Hematopoietic multipotent progenitor cell treated with erythropoietin and hydrocortisone succinate and interleukin-3 and kit ligand, for 15 days (in vitro differentiated cells): ENCODE measurements at places on chromosomes 11 and 22.
A peak's percentile ranks its signal among the peaks of the same experiment; 100 is the strongest.

DNA sequence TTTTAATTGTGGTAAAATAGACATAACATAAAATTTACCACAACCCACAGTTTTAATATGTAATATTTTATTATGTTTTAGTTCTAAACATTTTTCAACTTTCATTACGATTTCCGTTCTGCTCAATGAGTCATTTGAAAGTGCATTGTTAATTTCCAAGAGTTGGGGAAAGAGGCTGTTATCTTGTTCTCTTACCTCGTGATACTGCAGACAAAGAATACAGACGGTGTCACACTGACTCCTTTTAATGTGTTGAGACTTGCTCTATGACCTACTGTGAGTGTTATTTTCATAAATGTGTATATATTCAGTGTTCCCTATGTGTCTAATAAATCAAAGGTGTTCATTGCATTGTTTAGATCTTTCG, 10.8 kb upstream of the RAC2 start:
- no peak for DNase-seq

DNA sequence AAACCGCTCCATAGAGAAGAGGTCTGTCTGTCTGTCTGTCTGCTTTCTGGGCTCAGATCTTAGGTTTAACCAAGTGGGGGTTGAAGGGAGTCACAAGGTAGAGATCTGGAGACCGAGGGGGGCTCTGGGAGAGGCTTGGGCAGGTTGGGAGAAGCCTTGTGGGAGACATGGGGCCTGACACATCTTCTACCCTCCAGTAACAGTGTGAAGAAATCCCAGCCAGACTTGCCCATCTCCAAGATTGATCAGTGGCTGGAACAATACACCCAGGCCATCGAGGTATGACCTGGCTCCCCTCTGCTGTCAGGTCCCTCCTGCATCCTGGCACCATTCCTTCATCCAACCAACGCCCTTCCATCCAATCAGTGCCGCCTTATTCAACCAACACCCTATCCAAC, 7.4 kb downstream of the PRR33 start:
- no peak for DNase-seq

GRCh38 chr11:123145220-123145619, 49.8 kb downstream of the CLMP start:
- no peak for DNase-seq

- DNase-seq = no peak
Measured at GRCh38 chr11:8258784-8259183, 4.9 kb downstream of the LMO1 start.

GRCh38 chr22:36911887-36912661, 1.4 kb upstream of the CSF2RB start:
- no peak for DNase-seq

GRCh38 chr11:65571940-65572339, 398 bp upstream of the FAM89B start:
- peak; percentile 58 for DNase-seq

- no peak for DNase-seq
Measured at GRCh38 chr11:35005141-35005780, 88.8 kb downstream of the PDHX start.

DNA sequence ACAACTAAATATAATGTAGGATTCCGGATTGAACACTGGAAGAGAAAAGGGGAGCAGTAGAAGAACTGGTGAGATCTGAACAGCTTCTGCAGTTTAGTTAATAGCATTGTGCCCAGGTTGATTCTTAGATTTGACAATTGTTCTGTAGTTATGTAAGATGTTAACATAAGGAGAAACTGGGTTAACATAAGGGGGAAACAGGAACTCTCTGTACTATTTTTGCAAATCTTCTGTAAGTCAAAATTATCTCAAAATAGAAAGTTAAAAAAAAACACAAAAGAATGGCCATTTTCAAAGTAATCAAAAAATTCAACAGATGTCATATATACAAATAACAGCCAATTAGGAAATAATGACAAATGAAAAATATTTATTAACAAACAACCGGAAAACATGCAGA, 18.7 kb upstream of the LRP5 start:
- DNase-seq = no peak

DNA sequence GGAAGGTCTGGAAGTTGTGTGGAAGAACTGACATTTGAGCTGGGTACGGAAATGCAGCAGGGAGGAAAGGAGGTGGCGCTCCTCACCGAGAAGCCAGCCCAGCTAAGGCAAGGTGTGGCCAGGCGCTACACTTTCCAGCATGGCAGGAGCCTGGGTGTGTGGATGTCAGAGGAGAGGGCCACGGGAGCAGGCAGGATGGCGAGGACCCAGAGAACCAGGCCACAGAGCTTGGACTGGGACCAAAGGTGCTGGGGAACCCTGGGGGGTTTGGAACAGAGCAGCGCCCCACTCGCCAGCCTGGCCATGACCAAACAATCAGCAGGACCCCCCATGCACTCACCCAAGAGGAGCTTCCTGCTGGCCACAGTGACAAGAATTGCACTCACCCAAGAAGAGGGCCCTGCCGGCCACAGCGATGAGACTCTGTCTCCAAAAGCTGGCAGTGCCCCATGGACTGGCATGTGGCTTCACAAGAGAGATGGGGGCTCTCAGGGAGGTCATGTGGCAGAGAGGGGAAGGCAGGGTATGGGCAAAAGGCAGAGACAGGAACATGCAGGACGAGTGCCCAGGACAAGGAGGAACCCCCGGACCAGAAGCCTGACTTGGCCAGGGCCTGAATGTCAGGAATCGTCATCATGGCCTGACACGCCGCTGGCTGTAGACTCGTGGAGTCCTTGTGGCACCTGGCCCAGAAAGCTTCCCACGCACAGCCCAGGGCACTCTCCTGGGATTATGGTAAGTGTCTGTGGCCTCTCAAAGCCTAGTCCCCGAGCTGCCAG, 45.4 kb downstream of the IGF2 start:
- DNase-seq = no peak

DNA sequence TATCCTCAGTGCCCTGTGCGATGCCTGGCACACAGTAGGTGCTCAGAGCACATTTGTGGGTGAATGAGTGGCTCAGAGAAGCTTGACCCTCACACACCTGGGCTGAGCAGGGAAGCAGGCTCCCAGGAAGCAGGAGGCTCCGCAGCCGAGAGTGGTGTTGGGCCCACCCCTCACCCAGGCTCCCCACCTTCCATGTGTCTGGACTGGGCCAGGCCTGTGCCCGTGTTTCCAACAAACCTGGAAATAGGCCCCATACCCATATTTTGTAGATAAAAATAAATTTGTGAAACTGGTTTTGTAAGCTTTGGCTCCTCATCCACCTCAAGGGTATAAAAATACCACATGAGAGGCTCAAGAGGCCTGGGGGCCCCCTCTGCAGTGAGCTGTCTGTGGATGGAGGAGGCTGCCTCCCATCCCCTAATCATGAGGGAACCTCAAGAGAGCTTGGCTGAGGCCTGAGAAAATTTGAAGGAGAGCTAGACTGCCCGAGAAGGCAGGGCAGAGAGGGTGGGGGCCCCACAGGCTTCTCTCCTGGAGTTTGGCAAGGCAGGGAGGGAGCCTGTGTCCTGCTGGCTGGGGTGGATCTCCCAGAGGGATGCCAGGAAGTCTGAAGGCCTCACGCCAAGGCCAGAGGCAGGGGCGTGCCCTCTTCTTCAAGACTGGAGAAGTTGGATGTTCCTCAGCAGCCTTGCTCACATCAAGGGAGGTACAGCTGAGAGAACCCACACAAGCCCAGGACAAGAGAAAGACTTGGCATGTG, 147.0 kb upstream of the NECTIN1 start:
- no peak for DNase-seq

DNA sequence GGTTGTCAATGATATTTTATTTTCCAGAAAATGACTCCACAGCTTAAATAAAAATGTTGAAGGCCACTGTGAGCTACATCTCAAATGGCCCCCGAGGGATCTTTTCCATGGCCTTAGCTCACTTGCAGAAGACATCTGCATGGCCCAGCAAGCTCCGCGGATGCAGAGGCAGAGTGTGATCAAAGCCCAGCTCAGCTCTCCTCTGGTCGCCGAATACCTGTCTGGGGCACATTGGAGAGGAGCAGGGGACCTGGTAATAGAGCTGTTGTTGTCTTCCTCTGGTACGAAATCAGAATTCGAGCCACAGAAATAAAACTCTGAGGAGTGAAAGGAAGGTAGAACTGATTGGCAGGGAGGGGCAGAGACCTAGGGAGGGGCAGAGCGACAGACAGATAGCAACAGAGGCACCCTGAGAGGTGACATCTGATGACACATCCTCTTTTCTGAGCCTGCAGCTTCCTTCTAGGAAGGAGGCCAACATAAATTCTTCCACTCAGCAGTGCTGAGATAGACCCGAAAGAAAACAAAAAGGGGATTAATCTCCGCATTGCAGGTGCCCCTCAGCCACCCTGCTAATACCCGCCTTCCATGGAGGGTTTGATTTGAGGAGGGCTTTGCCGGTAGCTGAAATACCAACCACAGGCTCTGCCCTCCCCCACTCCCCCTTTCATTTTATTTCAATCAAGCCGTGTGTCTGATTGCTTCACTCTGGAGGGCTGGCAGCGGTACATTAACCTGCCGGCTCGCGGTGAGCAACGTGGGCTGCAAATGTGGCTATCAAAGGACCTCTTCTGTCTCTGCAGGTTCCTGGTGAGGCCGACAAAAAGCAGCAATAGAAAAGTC, 759.4 kb downstream of the OPCML start:
- no peak for DNase-seq

DNA sequence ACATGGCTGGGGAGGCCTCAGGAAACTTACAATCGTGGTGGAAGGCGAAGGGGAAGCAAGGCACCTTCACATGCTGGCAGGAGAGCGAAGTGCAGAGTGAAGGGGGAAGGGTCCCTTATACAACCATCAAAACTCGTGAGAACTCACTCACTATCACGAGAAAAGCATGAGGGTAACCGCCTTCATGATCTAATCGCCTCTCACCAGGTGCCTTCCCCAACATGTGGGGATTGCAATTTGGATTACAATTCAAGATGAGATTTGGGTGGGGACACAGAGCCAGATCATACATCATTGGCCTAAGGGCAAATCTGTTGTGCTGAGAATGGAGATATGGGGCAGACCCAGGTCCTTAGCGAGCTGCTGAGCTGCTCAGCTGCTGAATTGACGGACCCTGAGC, 13.1 kb downstream of the C1QTNF6 start:
- DNase-seq = no peak

DNA sequence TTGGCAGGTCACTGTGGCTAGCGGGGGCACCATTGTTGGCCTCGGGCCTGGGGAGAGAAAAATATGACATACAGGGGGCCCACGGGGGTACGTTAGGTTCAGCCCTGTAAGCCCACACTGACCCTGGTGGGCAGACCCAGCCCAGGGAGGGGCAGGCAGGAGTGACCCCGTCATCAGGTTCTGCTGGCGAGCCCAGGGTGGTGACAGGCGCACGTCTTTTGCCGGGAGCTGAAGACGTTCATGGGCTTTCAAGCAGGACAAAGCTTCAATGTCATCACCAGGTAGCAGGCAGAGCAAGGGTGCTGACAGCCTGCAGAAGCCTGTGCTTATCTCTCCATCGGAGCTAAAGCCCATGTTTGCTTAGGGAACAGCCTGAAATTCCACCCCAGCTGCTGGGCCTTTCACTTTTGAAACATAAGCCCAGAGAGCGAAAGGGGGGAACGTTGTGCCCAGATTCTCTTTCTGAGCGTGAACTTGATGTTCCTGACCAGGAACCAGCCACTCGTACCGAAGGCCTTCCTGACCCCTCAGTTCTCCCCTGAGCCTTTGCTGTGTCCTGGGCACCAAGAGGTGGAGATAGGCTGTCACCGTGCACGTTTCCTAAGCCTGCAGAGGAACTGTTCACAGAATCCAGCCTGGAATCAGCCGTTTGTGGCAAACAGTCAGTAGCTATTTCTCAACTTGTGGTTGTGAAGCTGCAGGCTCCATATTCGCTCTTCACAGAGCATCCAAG, 74.0 kb upstream of the ATXN10 start:
- DNase-seq = no peak

- no peak for DNase-seq
Measured at GRCh38 chr11:13920756-13921155, 41.8 kb upstream of the SPON1 start.

DNA sequence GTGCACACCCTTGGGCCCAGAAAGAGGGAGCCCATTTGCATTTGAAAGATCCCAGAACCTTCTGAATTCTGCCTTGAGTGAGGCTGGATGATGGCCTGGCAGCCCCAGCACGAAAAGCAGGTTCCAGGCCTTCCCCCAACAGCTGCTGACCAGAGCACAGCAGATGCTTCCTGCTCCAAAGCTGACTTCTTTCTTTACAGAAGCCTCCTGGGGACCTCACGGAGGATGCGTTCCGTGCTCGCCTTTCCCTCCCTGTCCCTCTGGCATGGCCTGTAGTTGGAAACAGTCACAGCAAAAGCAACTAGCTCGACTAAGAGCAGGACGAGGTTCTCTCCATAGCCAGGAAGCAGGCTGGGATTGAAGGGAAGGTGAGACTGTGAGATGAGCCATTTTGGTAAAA, 107.7 kb upstream of the B3GAT1 start:
- DNase-seq = no peak

GRCh38 chr11:130523609-130524008, 75.2 kb downstream of the ADAMTS15 start:
- no peak for DNase-seq

DNA sequence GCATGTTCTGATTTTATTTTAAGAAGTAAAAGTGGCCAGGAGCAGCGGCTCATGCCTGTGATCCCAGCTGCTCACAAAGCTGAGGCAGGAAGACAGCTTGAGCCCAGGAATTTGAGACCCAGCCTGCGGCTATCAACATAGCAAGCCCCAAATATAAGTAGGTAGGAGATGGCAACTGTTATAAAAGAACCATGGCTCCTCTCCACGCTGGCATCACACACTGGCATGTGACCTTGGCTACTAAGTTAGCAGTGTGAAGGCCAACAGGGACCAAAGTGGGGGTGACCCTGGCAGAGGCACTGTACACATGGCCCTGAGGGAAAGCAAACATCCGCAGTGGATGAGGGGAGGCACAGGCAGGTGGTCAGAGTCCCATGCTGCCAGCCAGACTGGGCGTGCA, 33.0 kb downstream of the TPST2 start:
- no peak for DNase-seq

DNA sequence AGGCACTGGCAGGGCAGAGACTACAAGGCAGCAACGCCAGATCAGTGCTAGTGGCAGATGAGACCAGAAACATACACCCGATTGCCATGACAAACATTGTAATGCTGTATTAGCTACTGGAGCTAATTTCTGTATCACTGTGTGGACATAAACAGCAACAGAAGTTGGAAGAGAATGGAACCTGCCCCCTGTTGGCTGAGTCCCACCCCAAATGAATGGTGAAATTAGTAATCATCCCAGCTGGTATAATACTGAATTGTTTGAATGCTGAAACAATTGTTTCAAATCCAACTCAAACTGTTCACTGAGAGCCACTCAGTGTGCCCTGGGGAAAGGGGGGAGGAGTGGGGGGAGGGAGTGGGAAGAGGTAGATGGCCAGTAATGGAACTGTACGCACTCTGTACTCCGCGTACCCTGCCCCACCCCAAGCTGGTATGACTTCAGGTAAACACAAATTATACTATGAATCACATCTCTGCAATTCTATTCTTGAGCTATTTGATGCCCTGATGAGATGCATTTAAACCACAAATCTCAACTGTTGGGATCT, 11.2 kb upstream of the BIRC3 start:
- no peak for DNase-seq

GRCh38 chr11:116888884-116889549, 51.6 kb upstream of the APOA1 start:
- no peak for DNase-seq

GRCh38 chr11:61817471-61818202, 834 bp upstream of the FADS1 start:
- DNase-seq = no peak
